ENCODE measurements at places on chromosomes 2 and 18.

DNA sequence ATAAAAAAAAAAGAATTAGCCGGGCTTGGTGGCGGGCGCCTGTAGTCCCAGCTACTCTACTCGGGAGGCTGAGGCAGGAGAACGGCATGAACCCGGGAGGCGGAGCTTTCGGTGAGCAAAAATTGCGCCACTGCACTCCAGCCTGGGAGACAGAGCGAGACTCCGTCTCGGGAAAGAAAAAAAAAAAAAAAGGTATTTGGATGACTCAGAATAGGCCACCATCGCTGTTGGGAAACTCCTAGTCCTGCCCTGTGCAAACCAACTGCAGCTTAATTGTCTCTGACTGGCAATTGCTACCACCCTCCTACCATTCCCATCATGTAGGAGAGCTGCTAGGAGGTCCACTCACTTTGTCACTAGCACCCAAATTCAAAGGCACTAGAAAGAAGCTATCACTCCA is 43.5 kb downstream of the ATP8B1 start:
- no peak for DNase-seq

DNA sequence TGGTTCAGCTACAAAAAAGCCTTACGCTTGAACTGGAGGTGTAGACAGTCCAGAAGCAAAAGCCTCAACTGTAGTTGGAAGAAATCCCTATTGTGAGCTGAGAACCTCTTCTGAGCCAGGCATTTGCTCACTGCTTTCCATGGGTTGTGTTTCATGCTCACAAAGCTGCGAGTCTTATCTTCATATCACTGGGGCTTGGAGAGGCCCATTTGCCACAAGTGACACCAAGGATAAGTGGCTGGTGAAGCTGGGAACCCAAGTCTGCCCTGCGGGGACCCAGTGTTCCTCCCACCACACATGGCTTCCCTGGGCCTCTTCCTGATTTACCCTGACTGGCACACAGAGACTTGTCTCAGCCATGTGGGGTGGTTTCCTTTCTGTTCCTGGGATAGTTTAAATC is 130.4 kb downstream of the RNF144A start:
- DNase-seq, result no peak

GRCh38 chr2:227848146-227848545 is 23.3 kb upstream of the DAW1 start:
- DNase-seq, result no peak

- DNase-seq, result no peak
Measured at GRCh38 chr2:112730791-112731190, 10.0 kb downstream of the NT5DC4 start.

GRCh38 chr18:32425466-32425865 is 45.2 kb downstream of the GAREM1 start:
- DNase-seq, result no peak

DNA sequence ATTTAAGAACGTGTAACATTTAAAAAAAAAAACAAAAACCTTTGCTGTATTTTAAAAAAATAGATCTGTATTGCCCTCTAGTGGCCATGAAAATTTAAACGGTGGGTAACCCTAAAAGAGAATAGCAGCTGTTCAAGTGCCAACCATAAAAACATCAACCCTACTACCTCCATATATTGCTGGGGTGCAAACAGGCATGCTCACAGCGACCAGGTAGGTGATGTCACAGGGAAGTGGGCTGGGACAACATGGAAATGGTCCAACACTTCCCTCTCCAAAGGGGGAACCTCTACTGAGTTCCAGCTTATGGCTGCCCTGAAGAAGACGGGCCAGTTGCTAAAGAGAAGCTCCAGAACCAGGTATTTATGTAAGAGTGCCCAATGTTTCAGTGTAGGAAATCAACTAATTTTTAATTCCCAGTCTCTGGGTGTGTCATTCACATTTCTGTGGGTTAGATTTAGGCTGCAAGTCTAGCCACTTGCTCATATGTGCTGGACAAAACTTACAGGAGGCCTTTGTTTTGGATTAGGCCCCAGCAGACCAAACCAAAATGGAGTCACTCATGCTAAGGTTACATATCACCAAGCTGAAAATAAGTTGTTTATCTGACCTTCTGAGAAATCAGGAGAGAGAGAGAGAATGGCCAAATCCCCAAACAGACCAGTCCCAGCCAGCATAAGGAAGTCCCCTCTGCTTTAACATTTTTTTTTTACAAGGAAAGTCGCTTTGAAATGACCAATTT is 54.5 kb downstream of the SKA1 start:
- no peak for DNase-seq

GRCh38 chr2:86239326-86239725 is 40.1 kb downstream of the MRPL35 start:
- DNase-seq, result no peak

- DNase-seq, result no peak
Measured at GRCh38 chr2:40343902-40344301, 108.0 kb downstream of the SLC8A1 start.

- peak; percentile 81 for DNase-seq
Measured at GRCh38 chr18:811892-812375, at the start of gene YES1. TSS of gene YES1 (minus strand) at chr18:812242. CDS start at chr18:756827, 55,415 bp downstream.

DNA sequence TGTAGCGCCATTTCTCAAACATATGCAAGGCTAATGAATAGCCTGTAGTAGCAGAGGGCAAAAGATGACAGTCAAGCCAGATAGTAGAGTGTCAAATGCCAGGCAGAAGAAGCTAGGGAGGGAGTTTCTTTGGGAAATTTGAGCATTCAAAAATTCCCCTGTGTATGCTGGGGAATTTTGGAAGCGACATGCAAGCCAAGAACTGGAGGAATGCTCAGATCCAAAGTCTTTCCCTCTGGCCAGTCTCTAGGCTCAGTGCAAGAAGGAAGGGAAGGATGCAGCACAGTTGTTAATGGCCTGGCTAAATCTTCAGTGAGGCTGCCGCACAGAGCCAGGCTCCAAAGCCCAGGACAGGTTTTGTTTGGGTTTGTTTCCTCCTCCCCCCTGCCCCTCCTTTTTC is 59.9 kb downstream of the ATP9B start:
- DNase-seq, result no peak

GRCh38 chr2:97701851-97702465 is 11.4 kb upstream of the ZAP70 start:
- no peak for DNase-seq

- no peak for DNase-seq
Measured at GRCh38 chr2:27085062-27085672, 1.4 kb upstream of the KHK start.

- no peak for DNase-seq
Measured at GRCh38 chr18:11992096-11992790, 10.9 kb downstream of the IMPA2 start.

GRCh38 chr18:60075477-60075876 is 175.7 kb downstream of the PMAIP1 start:
- DNase-seq, result no peak

- DNase-seq, result no peak
Measured at GRCh38 chr18:12751891-12752290, 49.0 kb downstream of the PSMG2 start.

DNA sequence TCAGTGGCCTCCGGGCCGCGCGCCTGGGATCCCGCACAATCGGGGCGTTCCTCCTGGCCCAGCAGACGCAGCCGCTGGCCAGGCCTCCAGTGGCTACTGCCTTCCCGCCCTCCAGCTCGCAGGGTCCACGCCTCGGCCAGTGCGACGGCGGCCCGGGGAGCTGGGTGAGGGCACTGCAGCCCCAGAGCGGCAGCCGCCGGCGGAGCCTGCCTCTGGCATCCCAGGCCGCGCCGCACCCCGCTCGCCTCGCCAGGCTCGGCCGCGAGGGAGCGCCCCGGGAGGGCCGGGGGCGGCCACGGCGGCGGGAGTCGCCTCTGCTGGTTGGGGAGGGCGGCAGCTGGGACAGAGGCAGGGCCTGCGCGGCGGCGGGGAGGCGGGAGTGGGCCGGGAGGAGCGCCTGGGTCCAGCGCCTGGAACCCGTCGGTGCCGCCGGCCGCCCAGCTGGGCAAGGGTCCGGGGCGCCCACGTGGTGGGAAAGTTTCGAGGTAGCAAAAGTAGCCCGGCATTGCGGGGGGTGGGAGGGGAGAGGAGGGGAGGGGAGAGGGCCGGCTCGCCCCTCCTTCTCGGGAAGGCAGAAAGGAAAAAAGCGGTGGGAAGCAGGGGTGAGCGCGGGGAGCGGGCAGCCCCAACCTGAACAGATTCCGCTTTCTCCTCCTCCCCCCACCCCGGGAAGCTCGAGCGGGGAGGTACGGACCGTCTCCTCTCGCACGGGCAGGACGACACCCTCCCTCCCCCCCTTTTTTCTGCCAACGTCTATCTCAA is 1.5 kb upstream of the INHBB start:
- peak; percentile 67 for DNase-seq

DNA sequence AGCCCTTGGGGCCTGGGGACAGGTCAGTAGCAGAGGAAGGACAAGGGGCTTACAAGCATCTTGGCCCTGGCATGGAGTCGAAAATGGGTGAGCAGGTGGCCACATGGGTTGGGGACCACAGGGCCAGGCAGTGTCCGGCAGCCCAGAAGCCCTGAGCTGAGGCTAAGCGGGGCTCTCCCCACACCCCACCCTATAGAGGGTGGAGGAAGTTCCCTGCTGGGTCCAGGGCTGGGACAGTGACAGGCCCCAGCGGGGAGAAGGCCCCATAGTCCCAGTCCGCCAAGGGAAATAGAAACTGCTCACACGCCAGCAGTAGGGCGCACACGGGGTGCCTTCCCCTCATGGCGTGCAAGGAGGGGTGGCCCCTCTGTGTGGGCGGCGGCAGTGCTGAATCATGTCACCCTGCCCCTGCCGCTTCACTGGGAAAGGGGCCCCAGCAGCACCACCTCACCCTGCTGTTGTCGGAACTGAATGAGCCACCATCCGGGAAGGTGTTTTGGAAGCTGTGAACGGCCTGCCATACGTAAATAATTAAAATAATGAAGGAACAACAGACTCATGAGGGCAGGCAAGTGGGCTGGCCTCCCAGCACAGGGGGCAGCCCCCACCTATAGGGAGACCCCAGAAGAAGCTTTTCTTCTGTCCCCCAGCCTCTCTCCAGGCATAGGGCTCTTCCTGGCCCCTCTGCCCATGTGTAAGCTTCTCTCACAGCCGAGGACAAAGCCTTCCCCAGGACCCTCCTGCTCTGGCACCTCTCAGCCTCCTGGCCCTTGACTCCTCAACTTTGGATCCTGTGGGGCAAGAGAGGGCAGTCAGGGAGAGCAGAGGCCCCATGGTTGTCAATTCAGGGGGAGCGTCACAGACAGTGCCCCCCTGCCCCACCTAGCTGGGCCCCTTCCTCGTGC is 12.7 kb upstream of the DUSP2 start:
- peak; percentile 35 for DNase-seq

DNA sequence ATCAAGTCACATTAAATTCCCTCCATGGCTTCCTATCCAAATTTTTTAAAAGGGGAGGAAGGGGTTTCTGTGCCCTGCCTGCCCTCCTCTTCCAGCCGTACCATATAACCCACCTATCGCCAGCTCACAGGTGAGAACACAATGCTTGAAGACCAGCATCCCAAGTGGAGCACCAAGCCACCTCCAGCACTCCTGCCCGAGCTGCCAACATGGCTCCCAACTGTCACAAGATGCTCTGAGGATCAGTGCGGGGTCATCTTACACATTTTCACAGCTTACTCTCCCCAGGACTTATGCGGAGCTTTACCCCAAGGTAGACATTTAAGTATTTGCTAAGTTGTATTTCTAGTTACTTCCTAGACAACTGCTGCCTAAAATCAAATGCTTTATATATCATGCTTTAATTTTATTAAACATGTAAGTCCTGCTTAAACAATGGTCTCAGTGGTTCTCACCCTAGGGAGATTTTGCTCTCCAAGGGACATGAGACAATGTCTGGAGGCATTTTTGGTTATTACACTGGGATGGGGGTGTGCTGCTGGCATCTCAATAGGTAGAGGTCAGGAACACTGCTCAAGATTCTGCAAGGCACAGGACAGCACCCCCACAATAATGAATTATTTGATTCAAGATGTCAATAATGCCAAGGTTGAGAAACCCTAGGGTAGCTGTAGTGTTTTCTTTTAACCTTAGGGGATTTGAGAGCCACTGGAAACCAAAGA is 45.8 kb downstream of the SF3B1 start:
- DNase-seq, result no peak

DNA sequence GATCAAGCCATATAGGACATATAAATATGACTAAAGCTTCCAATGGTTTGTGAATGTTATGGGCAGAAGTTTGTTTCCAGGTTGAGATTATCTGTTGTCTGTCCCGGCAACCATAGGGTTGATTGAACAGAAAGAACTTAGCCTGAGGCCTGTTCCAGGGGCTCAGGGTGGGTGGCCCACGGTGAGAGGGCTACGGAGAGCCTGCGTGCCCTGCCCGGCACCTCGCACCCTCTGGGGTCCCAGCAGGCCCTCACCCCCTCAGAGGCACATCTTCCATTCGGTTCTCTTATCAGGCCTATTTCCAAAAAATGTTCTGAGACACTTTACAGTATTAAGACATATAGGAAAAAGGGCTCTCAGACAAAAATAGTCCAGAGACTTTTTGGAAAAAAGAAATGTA is 40.4 kb upstream of the LDLRAD4 start:
- no peak for DNase-seq

DNA sequence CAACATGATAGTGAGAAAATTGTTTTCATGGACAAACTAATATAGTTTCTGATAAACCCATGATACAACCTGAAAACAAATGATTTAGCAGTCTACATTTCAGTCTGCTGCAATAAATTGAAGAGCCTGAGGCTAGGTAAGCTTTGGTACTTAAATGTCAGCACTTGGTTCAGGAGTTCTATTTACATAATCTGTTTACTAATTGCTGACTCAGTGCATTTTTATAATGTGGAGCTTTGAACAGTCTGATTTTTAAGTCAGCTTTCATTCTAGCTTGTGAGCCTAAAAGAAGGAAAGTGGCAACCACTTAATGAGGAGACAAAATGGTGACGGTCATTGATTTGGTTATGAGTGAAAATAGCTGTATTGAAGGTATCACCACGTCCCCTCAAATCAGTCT is 488.6 kb downstream of the CPS1 start:
- DNase-seq, result no peak

DNA sequence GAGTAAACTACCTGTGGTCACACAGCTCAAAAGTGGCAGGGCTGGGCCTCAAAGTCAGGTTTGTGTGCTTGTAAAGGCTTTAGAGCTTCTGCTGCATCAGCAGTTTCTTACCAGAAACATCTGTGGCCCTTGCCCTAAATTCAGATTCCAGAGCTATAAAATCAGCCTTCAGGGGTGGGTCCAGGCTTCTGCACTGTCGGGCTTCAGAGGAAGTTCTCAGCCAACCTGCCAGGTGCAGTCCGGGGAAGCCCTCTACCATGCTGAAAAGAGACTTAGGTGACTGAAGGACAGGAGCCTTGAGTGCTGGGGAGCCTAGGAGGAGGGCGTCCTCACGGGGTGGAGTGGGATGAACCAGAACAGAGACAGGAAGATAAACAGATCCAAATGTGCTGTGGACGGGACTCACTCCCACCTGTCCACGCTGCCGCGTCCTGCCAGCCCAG is 69.9 kb upstream of the HS6ST1 start:
- no peak for DNase-seq

- DNase-seq, result no peak
Measured at GRCh38 chr2:168200930-168201583, 46.3 kb downstream of the STK39 start.

All from Right ventricle myocardium superior (tissue), 1 donor.